ENCODE measurements at places on chromosomes 16 and 17.

- DNase-seq = no peak
Observed at GRCh38 chr16:78240459-78241222, 141.2 kb downstream of the WWOX start.

- no peak for DNase-seq
Observed at GRCh38 chr17:68403122-68403521, 54.2 kb downstream of the WIPI1 start.

- DNase-seq = no peak
Observed at GRCh38 chr17:7883781-7884386, 4.7 kb upstream of the CHD3 start.

DNA sequence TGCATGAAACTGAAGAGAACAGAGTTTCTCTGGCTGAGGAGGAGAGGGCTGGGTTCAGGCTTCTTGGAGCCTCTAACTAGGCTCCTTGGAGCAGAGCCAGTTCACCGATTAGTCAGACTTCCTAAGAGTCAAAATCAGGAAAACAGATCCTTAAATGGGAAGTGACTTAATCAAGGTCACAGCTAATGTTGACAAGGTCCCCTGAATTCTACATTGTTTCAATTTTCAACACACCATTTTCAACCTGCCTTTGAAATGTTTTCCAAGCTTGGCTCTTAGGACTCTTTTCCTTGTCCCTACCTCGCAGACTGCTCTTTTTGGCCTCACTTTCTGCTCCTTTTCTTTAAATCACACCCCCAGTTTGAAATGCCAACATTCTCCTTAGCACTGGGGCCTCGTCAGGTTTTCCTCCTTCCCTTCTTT lies 16.3 kb downstream of the MYL4 start:
- DNase-seq = no peak

DNA sequence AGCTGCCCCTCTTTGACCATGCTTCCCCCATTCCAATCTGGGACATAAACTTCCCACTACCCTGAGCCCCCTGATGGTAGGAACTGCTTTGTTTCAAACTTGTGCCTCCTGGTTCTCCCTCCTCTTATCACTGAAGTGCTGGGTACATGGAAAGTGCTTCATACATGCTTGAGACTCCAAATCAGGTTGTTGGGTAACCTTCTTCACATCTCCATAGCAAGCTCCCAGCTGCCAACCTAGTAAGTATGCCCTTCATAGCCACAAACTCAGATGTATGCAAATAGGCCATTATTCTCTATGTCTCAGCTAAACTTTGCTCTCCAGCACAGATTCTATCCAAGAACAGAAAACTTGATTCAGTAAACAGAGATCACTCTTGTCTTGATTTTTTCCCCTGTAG lies 310.6 kb upstream of the IRX3 start:
- DNase-seq = no peak

- no peak for DNase-seq
Observed at GRCh38 chr17:28968231-28968913, 17.1 kb upstream of the PHF12 start.

GRCh38 chr17:83051396-83052240 lies 27.8 kb upstream of the METRNL start:
- peak; percentile 95 for DNase-seq

GRCh38 chr17:33811004-33811760 lies 443.9 kb upstream of the CCL2 start:
- no peak for DNase-seq

GRCh38 chr17:859061-859823 lies 77.1 kb downstream of the MRM3 start:
- DNase-seq = no peak

- no peak for DNase-seq
Observed at GRCh38 chr17:42514279-42514678, 21.8 kb upstream of the NAGLU start.

DNA sequence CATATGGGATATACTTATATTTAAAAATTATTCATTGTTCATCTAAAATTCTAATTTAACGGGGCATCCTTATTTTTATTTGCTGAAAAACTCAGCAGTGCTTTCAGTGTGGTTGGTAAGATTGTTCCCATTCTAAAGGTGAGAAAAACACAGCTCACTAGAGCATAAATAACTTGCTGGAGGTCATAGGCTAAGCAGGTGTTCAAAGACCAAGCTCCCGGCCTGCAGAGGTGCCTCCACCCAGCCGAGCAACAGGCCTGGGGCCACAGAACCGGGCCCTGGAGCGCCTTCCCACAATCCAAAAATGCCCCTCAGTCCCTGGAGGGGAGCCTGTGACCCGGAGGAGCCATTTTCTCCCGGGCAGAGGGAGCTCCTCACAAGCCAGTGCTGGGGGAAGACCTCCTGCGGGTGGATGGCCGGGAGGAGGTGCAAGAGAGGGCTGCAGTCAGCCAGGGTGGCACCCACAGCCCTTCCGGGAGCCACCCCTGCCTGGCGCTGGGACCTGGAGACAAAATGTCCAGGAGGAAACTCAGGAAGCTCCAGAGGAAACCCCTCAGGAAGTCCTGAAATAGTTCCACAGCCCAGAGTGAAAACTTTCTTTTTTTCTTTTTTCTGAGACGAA lies 14.7 kb downstream of the ABR start:
- DNase-seq = no peak

DNA sequence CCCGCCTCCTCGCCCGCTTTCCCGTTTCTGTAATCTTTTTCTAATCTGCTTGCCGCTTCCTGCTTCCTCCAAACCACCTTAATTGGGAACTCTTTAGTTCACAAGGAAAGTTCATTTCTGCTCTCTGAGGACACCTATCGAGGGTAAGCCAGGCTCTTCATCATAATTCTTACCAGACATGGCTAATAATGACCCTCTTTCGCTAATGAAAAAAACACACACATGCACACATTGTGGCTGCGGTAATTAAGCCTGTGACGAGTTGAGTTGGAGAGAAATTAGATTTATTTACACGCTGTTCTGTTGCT lies 100.6 kb downstream of the ZNF423 start:
- DNase-seq = no peak

GRCh38 chr17:29124925-29125273 lies 55.3 kb downstream of the MYO18A start:
- no peak for DNase-seq

- no peak for DNase-seq
Observed at GRCh38 chr17:35732806-35733136, 1.3 kb downstream of the RASL10B start.

DNA sequence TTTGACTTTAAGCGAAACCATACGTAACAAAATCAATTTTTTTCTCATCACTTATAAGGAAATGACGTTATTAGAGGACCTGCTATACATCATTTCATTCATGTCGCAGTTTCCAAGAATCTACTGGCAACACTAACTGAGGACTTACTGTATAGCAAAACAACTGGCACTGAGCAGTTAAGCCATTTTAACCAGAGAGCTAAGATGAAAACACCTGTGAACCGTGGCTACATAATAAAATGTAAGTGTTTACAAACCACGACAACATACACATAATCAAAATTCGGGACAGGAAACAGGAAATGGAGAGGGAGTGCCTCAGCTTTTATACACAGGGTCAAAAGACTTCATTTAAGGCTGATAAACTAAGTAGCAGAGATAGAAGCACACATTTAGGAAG lies 29.5 kb downstream of the METTL16 start:
- no peak for DNase-seq

GRCh38 chr16:49457196-49457595 lies 83.6 kb downstream of the C16orf78 start:
- no peak for DNase-seq

DNA sequence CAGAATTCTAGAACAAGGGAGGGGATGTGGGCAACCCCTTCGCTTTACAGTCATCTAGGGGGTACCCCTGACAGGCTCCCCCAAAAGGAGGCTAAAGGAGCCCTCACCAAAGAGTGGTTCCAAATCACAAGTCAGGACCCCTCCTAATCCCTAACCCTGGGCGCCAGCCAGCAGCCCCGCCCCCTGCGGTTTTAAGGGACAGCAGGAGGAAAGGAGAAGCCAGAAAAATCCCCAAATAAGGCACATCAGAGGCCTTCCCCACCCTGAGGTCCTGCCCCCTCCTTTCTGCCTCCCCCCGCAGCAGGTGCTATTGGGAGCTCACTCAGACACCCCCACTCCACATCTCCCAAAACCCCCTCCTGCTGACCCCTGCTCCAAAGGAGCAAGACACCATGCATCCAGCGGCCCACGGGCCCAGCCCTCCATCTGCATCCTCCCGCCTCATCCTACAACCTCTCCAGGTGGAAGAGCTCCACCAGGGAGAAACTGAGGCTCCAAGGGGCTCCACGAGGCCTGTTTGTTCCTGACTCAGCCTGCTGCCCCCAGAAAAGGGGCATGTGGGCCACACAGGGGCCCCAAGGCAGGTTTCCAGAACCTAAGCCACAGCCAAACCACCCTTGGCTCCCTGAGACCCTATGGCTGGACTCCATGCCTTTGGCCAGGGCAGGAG lies 93.5 kb downstream of the GOSR1 start:
- DNase-seq = no peak

DNA sequence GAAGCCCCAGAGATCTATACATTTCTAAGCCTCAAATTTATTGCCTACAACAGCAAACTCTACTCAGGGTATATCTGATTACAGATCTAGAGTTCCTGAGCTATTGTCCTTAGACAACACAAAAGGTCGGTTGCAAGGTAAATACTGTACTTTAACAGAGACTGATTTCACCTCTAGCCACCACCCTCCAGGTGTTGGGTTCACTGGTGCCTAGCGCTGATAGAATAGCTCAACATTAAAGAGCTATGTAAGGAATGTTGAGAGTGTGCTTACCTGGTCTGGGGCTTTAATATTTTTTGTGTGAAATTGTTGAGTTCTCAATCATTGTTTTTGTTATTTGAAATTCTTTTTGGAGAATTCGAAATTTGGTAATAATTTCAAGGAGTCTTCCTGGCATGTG lies 277.0 kb upstream of the PSMD7 start:
- DNase-seq = no peak

DNA sequence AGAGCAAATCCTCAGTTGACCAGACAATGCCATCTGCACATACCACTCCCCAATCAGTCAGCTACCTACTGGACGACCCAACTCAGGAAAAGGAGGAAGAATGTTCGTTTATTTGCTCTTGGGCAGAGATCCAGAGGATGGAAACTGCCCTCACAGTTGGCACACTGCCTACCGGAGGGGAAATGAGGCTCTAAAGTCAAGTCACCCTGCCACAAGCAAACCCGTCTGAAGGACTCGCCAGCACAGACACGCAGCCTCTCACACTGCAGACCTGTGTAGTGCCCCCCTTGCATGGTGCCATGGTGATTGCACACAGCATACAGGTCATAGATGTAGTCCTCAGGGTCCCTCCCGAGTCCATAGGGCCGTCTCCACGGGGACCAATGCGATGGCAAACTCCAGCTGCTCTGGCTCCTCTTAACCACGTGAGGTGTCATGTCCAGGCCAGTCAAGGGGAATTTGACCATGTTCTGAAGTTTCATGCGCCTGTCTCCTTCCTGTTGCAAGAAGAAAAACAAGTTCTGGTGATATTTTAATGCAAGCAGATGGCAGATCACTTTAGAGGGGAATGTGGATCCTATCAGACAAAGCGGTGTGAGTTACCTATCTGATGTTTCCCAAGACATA lies 69.5 kb downstream of the USP31 start:
- no peak for DNase-seq

- no peak for DNase-seq
Observed at GRCh38 chr17:19359151-19359550, 3.4 kb downstream of the B9D1 start.

GRCh38 chr17:10107316-10108165 lies 90.9 kb downstream of the GAS7 start:
- no peak for DNase-seq

DNA sequence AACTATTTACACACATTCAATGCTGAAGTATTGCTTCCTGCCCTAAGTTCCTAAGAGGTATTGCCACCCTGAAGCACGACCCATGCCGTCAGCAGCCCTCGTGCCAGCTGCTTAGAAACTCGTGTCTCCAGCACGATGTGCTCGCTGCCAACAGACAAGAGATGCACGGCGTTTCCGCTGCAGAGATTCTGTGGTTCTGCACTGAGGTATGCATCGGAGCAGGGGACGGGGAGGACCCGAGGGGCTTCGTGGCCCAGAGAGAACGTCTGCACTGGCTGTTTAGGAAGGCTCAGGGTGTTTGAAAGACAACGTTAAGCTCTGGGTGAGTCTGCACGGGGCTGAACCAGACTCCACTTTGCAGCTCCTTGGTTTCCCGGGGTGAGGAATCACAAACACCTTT lies 82.7 kb upstream of the CREBBP start:
- DNase-seq = no peak

DNA sequence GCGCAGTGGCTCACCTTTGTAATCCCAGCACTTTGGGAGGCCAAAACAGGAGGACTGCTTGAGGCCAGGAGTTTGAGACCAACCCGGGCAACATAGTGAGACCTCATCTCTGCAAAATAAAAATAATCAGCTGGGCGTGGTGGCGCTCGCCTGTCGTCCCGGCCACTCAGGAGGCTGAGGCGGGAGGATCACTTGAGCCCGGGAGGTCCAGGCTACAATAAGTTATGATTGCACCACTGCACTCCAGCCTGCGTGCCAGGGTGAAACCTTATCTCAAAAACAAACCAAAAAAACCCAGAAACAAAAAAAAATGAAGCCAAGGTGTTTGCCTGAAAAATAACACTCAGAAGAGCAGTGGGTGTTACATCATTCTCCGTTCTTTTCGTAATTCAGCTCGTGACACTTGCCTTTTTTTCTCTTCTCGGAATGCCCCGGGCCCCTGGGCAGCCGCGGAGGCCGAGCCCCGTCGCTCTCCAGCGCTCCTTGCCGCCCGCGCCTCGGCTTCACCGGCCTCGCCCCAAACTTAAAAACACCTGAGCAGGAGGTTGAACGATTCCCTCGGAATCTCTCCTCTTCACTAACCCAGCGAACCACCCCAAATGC lies 17.0 kb downstream of the PRCD start:
- no peak for DNase-seq

- no peak for DNase-seq
Observed at GRCh38 chr17:77877646-77878355, 80.7 kb upstream of the TNRC6C start.

GRCh38 chr17:78970834-78971755 lies 8.6 kb downstream of the LGALS3BP start:
- peak; percentile 32 for DNase-seq

DNA sequence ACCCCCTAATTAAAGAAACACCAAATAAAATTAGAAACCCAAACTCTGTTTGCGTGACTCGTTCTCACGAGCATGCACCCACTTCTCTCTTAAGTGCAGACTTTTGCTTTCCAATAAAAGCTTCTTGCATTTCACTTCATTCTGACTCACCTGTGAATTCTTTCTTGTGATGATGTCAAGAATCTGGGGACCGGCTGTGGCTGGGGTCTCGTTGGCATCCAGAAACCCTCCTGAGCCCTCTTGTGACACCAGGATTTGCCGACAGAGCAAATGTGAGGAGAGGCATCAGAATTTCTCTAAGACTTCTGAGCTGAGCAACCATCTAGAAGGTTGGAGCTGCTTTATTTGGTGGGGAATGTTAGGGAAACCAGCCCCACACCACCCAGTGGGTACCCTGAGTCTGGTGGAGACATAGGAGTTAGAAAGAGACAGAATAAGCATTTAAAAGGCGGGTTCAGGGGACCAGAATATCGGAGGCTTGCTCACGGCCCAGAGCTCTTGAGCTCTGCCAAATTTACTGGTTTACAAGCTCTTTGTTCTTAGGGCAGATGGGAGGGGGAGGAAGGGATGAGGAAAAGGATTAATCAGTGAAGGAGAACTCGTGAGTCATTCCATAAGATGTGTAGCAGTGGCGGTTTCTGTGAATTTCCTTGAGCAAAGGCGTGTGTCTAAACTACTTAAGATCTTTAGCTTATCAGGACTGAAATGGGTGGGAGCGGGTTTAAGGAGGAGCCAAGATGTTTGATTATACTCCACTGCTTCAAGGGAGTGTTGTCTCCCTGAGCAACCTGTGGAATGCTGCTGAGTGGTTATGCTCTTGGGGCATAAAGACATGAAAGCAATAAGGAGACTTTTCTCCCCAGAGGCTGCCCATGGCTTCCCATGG lies 24.2 kb upstream of the TMC5 start:
- no peak for DNase-seq

- DNase-seq = no peak
Observed at GRCh38 chr17:45018514-45018847, 33.0 kb downstream of the DCAKD start.
